ENCODE measurements at places on chromosomes 2 and 18.
A peak's percentile ranks its signal among the peaks of the same experiment; 100 is the strongest.

DNA sequence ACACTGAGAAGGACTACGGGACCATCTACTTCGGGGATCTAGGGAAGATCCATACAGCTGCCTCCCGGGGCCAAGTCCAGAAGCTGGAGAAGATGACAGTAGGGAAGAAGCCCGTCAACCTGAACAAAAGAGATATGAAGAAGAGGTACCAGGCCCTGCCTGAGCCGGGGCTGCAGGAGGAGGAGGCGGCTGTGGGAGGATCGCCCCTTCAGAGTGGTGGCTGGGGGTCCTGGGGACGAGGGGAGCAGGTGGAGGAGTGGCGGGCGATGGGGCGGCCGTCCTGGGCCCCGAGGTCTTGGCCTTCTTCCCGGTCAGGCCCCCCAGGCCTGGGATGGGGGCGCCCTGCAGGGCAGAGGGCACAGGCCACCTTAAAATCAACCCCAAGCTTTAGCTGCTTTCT is 524 bp downstream of the ANKRD30B start:
- DNase-seq = no peak

GRCh38 chr2:215511454-215512346 is 75.8 kb upstream of the FN1 start:
- no peak for DNase-seq

- no peak for DNase-seq
Measured at GRCh38 chr2:144180131-144180530, 339.8 kb downstream of the ZEB2 start.

DNA sequence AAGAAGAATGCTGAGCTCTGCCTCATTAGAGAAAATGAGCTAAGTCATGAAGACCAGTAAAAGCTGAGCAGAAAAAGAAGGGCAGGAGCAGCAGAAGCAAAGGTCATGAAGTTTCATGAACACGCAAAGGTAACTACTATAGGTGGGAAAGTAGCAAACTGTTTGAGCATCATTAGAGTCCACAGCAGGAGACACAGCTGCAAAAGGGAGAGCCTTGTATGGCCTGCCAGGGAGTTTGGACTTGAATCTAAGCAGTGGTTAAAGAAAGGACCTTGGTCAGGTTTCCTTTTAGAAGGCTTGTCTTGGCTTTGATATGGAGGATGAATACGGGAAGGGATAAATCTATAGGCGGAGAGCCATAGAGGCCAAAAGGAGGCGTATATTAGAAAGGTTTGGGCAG is 34.0 kb downstream of the DAPL1 start:
- no peak for DNase-seq

DNA sequence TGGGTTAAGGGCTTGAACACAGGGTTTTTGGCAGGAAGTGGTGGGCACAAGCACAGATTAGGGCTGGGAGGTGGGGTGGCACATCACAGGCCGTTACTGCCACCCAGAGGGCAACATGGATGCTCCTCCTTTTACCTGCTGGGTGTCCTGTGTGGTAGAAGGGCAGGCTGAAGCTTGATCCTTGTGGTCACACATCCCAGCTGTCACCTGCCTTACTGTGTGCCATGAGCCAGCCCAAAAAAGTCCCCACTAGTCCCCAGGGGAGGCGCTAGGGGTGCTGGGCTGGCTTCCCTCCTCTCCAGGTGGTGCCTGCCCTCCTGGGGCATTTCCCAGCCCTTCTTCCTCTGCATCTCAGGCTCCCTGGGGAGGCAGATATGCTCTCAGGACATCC is 50.5 kb upstream of the ALPP start:
- DNase-seq = no peak

DNA sequence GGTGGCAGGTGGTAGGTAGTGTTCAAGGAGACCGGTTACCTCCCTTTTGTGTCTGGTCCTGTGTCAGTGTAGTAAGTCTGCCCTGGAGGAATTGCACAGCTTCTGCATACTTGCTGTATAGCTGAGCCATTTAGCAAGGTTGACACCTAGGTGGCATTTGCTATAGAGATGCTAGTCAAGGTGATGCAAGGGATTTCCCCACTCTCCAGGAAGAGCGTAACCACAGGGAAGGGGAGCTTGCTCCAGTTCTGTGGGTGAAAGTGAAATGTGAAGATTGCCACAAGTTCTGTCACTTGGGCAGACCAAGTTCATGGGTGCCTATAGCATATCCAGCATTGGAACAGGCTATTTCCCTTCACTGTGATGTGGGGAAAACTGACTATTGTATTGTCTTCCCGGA is 28.1 kb downstream of the NAT8 start:
- no peak for DNase-seq

GRCh38 chr2:10057231-10058107 is 14.1 kb downstream of the KLF11 start:
- DNase-seq = peak; percentile 56

DNA sequence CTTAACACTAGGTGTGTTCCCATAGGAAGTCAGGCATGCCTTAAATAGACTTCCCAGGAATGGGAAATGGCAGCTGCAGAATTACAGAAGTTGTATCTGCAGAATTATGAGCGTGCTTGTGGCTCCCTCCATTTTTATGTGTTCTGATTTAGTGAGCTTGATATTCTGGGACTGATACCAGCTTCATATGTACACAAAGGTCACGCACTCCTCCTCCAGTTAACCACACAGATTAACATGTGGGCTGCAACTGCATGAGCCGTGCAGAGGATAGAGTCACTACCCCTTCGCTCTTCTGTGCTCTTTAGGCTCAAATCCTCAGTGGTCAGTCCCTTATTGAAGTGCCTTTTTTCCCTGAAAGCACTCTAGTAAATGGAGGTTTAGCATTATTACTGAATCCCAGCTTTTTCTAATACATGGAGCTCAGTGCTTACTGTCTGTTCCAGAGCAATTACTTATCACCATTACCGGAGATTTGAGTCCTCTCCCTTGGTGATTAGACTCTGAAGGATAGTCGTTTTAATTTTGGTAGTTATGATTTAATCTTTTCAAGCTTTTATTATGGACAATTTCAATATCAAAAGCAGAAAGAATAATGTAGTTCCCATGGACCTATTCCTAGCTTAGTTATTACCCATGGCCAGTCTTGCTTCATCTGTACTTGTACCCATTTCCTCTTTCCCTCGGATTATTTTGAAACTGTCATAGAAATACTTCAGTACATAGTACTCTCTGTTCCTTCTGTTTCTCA is 238.3 kb downstream of the PRKCE start:
- DNase-seq = peak; percentile 66

GRCh38 chr2:216688731-216689340 is 6.5 kb downstream of the IGFBP5 start:
- peak; percentile 80 for DNase-seq

GRCh38 chr2:145752091-145752806 is 1232.3 kb upstream of the ZEB2 start:
- DNase-seq = peak; percentile 91

- DNase-seq = no peak
Measured at GRCh38 chr2:153416071-153416470, 62.5 kb downstream of the RPRM start.

GRCh38 chr2:8416001-8416571 is 265.8 kb upstream of the ID2 start:
- DNase-seq = no peak

- DNase-seq = no peak
Measured at GRCh38 chr2:84126530-84126929, 332.6 kb downstream of the SUCLG1 start.

DNA sequence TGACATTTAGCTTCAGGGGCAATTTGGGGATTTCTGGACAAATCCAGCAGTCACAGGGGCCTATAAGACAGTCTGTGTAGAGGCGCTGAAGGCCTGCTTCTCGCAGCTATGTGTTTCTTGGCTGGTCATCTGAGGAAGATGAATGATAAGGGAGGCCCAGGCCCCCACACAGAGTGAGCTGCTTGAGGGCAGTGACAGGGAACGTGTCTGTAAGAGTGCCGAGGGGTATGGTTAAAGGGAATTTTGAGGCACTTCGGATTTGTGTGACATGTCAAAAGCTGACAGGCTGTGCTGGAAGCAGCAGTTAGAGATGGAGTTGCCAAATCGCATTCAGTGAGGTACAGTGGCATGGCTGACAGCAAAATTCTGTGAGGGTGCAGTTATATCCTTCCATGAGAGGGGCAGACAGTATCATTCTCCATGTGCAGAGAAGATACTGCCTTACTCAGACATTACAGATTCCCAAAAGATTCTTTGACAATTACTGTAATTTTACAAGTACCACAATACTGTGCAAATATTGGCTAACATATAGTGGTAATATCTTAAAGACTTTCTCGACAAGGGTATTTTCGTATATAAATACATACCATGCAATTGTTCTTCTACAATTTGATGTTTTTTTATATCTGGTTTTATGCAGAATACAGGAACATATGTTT is 74.0 kb downstream of the CERS6 start:
- peak; percentile 31 for DNase-seq

DNA sequence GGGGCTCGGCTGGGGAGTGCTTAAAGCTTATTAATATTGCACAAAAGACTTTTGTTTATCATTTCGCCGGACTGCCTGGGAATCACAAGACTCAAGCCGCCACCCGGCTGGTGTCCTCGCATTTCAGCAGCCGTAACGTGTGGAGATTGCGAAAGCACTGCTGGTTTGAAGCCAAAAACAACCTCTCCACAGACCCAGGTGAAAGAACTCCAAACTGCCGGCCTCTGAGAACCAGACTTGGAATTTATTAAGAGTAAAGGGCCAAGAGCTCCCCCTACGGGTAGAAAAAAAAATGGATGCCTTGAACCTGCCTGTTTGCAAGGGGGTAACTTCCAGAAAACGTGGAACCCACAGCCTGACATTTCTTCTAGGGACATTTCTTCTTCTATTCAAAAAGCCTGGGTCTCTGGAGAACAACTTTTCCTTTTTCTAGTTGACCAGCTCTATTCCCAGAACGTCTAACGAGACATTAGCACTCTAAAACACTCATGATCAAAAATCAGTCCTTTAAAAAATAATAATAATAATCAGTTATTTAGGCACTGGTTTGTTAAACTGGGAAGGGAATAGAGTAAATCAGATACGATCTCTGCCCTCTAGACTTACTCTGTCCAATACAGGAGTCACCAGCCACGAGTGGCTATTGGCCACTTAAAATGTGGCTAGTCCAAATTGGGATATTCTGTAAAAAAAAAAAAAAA is 216.3 kb downstream of the C1D start:
- DNase-seq = peak; percentile 83

DNA sequence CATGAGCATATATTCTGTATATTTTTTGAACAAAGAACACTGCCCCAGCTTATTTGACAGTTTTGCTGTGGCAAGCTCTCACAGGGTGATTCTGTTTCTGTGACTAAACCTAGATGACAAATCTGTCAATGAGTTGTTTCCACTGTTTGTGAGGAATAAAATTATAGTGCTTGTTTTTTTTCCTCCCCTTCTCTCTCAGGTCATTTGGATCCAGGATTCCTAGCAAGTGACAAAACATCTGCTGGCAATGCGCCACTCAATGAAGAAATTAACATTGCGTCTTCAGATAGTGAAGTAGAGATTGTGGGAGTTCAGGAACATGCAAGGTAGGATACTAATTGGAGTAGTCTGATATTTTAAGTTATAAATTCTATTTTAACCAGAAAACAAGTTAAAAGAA is 149.3 kb downstream of the HAUS1 start:
- DNase-seq = no peak

DNA sequence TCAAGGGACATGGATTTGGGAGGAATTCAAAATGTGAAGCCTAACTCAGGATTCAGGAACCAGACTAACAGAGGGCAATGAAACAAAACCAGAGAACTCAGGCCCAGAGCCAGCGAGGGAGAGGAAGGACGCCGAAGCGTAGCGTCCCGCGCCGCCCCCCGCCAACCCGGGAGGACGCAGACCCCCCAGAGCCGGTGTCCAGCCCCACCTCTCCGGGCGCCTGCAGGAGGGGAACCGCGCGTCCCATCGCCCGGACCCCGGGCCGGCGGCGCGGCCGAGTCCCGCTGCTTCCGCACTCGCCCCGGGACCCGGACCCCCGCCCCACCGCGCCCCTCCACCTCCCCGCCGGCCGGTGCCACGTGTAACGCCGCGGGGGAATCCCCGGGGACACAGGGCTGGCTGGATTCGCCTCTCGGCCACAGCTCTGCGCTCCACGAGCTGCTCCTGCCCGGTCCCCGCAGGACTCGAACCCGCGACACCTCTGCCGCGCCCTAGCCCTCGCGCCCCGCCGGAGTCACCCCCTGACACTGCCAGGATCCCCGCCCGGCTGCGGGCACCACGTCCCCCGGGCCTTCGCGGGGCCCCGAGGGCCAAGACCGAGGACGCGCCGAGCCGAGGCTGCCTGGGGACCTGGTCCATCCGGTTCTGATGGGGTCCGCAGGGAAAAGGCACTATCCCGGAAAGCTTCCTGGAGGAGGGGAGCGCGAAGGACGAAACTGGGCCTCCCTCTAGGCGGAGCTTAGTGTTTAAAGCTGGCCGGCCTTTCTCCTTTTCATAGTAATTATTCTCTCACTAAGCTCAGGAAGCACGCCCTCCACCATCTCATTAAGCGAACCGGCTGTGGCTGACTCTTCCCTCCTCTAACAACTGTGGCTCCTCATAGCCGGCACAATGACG is 40.4 kb upstream of the FAM124B start:
- peak; percentile 71 for DNase-seq

DNA sequence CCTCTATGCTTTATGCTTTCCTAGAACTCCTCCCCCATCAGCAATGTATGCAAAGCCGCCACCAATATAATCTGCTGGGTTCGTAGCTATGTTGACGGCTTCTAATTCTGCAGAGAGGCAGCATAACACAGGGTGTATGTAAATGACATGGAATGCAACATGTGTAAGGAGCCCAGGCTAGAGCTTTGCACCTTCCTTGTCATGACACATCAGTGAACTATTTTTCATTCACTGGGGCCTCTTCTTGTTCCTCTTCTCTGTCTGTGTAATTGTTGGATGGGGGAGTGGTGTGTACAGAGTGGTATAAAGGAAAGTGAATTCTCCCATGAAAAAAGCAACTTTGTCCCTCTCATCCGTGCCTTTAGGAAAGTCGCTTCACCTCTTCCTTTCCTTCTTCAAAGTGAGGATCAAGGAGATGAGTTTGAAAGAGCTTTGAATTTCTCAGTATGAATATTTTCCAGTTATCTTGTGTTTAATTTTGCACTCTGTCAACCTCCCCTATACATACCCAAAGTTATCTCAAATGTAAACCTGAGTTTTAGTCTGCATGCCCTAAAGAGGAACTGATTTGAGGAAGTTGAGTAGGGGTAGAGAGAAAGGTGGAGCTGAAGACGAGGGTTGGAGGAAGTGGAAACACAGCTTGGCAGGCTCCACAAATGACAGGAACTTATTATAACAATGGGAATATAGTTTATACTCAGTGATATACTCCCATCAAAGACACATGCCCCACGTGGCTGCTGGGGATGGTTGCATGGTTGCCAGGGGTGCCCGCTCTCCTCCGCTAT is 74.9 kb upstream of the ARL4C start:
- peak; percentile 76 for DNase-seq

- DNase-seq = peak; percentile 74
Measured at GRCh38 chr18:63192885-63193349, 126.7 kb downstream of the BCL2 start.

DNA sequence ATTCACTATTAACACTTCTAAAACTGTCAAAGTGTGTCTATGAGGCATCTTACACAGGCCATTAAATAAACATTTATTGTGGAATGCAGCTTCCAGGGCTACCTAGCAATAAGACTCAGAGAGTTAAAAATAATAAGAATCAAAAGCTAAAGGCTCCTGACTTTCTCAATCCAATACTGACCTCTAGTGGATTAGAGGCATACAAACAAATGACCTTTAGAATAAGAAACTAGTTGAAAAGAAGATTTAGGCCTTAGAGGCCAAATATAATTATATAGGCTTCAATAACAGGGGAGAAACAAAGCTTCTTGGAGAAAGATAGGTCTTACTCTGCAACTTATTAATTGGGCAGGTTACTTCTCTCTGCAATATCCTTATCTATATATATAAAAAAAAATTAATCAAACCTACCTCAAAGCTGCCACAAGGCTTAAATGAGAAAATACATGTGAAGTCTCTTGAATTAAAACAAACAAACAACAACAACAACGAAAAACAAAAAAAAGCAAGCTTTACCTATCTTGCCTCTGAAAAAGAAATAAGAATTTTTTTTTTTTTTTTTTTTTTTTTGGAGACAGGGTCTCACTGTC is 246.1 kb downstream of the EXOC6B start:
- peak; percentile 82 for DNase-seq
